ENCODE measurements at places on chromosomes 5 and 9.
A peak's percentile ranks its signal among the peaks of the same experiment; 100 is the strongest.

DNA sequence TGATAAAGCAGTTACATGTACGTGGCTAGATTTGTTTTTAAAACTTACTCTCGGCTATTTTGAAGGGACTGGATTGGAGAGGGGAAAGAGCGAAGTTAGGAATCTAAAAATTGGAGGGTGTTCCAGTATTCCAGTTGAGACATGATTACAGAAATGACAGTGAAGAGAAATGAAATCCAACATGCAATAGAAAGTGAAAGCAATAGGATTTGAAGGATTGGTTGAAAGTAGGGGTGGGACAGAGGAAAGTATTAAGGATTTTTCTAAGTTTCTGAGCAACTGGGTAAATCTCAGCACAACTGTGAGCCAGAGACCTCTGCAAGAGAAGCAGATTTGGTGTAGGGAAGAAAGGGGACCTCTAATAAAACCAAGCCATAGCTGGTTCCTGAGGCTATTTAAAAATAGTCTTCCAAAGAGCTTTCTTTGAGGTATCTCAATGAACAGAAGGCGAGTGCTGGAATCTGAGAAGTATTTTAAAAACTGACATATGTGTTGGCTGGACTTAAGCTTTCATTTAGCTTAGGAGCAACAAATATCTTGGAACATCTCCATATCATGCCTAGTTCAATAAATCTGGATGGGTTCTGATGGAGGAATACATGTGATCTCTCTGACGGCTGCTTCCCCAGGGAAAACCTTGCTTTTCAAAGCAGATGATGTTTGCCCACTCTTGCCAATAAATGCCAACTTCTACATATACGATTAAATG, 110.4 kb upstream of the IFNK start:
- DNase-seq: no peak

- no peak for DNase-seq
Measured at GRCh38 chr5:175628668-175629067, 29.2 kb upstream of the HRH2 start.

DNA sequence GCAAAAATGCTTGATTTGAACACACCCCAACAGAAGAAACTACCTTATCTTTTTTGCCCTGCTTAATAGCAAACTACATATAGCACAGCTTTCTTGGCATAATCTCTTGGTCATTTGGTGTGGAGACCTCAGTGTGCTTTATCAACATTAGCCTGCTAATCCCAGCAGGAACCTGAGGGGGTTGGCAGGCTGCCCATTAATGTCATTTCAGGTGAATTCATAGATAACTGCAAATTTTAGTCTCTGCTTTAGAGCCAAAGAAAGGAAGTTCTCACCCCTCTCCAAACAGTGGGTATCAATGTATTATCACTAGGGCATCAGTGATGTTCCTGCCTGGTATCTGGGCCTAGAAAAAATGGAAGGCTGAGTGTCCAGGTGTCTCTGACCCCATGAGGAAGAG, 489.0 kb downstream of the NTRK2 start:
- peak; percentile 20 for DNase-seq

GRCh38 chr5:96243862-96244261, 189.2 kb downstream of the PCSK1 start:
- DNase-seq: no peak

DNA sequence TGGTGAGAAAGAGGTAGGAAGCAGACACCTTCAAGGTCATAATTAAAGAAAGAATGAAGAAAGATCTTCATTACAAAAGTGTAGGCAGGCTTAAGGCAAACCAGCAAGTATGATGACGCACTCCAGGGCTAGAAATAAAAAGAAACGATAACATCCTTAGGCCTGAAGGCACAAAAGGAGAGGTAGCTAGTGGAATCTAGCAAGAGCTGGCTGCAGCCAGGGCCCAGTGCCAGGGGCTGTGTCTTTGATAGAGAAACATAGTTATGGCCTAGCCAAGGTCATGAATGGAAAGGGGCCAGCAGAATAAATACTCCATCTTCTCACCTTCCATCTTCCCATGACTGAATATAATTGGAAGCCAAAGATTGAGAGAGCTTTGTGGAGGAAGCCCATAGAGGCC, 6.8 kb upstream of the SH3TC2 start:
- no peak for DNase-seq

DNA sequence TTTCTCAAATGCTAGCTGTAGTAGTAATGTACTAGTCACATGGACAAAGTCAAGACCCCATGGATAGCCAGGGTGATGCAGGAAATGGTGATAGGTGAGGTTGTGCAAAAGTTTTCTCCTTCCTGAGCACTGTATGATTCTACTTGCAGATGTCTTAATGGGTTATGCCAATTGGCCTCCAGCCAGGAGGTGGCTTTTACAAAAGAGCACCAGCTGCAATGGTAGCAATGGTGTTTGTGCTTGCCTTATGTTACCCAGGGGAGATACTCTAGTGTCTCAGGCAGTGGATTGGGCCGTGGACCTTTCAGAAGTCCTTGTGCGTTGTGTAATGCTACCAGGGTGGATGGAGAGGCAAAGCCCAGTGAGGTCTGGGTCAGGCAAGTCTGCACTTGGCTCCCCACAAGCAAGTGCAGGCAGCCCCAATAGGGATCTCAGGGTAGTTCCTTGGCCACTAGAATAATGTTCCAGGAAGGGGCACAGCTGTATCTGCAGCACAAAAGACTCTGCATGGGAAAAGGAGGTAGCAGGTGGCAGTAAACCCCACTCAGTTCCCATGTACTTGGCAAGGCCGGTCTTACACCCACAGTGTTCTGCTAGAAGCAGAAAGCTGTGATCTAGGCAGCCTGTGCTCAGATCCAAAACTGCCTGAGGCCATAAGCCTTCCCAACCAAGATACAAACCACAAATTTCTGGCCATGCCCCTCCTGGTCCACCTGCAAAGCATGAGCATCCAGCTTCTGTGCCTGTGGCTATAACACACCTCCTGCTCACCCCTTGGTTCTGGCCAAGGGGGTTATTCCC, 46.4 kb upstream of the EDIL3 start:
- DNase-seq: no peak

GRCh38 chr9:102499468-102499867, 495.7 kb upstream of the CYLC2 start:
- DNase-seq: no peak

Measured in NCI-H1092 treated with DMSO at 0.1 percent for 48 hours (cell line).